Bladder microvascular endothelial cell (primary cell): ENCODE measurements at places on chromosomes 13 and 19. TPM values are rescaled to one million over a fixed set of nuclear protein-coding genes. Genes with fewer than 3 reads are reported as not detected.

The SIGLECL1 gene
- not detected in 2 replicates for total RNA-seq

The RNF225 gene
- total RNA-seq, result not detected in 2 replicates

The PLIN5 gene
- 0.16 and 4.7 TPM in 2 replicates for total RNA-seq

The FUT3 gene
- not detected in 2 replicates for total RNA-seq

The NKPD1 gene
- total RNA-seq, result under 0.01 and 0.13 TPM in 2 replicates

The ZNF865 gene
- 0.97 and 1.5 TPM in 2 replicates for total RNA-seq

The CEACAM4 gene
- total RNA-seq, result not detected in 2 replicates

The PNMA8C gene
- not detected in 2 replicates for total RNA-seq

The KLK15 gene
- not detected in 2 replicates for total RNA-seq

The BRME1 gene
- 0.63 and 0.97 TPM in 2 replicates for total RNA-seq

The C19orf67 gene
- not detected in 2 replicates for total RNA-seq

The SOX1 gene
- not detected in 2 replicates for total RNA-seq

The SLITRK6 gene
- not detected in 2 replicates for total RNA-seq

The ADGRE3 gene
- not detected in 2 replicates for total RNA-seq

The OR4F17 gene
- not detected in 2 replicates for total RNA-seq

The VSTM1 gene
- not detected in 2 replicates for total RNA-seq

The CERS1 gene
- total RNA-seq, result 1.3 and 5.7 TPM in 2 replicates

The MAST1 gene
- 0.16 and 1.0 TPM in 2 replicates for total RNA-seq

The TUBA3C gene
- total RNA-seq, result not detected in 2 replicates

The IZUMO2 gene
- total RNA-seq, result not detected in 2 replicates

The ZNF560 gene
- 0.06 and 0.49 TPM in 2 replicates for total RNA-seq

The CEACAM6 gene
- not detected in 2 replicates for total RNA-seq

The GPR12 gene
- total RNA-seq, result not detected in 2 replicates

The ZNF615 gene
- 7.9 and 11.8 TPM in 2 replicates for total RNA-seq

The IFNL3 gene
- not detected in 2 replicates for total RNA-seq

The C13orf46 gene
- 0.16 and 0.76 TPM in 2 replicates for total RNA-seq

The KLHL26 gene
- 1.5 and 9.9 TPM in 2 replicates for total RNA-seq

The ZNF549 gene
- total RNA-seq, result 2.6 and 5.5 TPM in 2 replicates
